NCI-H1436 (cell line): ENCODE measurements at places on chromosomes 2 and 18.

DNA sequence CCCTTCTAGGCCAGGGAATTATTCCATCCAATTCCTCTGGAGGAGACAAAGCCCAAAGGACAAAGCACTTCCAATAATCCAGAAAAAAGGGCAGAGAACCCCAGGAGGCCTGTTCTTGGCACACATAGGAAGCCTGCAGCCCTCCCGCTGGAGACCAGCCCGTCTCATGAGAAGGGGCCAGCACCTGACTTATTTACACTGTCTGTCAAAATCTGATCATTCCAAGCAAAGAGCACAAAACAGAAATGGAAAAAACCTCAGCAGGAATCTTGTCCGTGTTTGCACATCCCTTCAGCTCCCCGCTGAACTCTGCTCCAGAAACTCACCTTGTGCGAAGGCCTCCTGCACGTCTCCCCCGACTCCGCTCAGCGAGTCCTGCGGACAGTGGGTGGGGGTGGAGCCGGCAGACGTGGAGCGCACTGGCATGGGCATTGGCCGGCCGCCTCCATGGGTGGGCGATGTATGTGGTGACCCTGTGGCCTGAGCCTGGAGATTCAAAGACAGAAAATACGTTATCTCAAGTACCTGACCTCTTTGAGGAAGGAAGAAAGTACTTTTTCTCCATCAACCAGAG is 46.2 kb upstream of the DNMT3A start:
- DNase-seq: no peak

DNA sequence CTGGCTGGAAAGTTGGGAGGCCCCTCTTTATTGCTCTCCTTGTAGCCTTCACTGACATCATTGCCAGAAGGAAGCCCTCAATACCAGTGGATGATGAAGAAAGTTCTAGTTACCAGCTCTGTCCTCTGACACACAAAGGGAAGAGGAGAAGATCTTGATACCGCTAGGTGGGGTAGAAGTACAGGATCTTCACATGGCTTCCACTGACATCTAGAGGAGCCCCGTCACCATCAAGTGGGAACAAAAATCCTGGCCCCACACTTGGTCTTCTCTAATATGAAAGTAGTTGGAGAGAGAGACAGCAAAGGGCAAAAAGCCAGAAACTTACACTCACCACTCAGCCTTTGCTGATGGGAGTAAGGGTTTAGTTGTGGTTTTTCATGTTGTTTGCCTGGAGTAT is 12.4 kb downstream of the XIRP2 start:
- no peak for DNase-seq

DNA sequence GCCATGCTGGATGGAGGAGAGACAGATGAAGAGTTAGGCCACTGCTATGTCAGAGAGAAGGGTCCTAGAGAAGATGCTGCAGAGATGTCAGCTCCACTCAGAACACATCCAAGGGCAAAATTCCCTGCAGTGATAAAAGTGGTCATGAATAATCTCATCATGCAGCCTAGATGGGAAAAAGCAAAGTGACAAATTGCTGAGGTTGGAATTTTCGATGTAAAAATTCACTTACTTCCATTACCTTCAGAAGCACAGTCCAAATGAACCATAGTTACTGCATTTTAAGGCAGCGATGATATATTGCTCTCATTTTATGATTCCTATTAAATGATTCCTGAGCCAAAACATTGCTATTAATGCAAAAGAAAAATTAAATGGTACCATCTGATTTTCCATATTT is 16.4 kb downstream of the ANKRD29 start:
- DNase-seq: no peak

DNA sequence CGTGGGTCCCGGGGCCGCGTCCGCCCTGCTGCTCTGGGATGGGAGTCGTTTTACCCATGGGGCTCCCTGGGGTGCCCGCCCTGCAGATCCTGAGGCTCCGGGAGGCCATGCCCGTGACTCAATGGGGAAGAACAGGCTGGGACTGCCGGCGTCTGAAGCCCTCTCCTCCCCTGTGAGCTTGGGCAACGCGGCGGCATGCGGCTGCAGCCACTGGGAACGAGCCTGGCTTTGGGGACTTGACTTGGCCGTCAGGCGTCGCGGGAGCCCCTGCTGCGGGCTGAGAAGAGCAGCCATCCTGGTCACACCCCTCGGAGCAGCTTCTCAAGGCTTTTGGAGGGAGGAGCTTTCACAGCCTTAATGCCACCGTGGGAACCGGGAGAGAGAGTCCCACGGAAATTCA is 126.9 kb upstream of the CTDP1 start:
- DNase-seq: no peak

DNA sequence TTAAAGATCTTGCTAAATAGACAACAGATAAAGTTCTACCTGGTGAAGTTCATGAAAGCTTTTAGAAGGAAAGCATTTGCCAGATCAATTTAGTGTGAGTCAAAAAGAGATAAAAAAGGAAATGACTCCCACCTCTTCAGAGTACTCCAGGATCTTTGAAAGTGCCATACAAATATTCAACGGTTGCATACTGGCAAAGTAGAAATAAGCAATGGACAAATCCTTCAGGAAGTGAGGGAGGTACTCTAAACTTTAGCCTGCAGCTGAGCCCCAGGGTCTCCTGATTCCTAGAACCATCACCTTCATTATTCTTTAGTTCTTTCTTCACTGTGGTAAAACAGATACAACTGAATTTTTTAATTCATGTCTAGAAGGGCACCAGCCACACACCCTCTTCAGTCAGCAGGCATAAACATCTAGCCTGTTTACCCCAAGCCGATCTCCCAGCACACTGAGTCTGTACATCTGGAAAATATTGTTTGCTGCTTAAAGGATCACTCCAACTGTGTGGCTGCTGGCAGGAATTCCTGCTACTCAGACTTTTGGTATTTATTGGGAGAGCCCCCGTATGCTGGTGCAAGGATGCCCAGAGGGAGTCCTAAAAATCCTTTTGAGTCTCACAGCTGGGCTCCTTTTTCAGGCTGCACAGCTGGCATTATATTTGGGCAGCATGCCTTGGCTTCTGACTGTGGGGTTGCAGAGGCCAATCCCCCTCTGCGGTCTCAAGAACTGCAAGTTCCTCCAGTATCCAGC is 72.3 kb upstream of the SESTD1 start:
- no peak for DNase-seq

- DNase-seq: no peak
These were observed 6.7 kb upstream of the TMEM177 start for GRCh38 chr2:119672161-119672862.

GRCh38 chr2:42971947-42972736 is 179.8 kb upstream of the HAAO start:
- no peak for DNase-seq

DNA sequence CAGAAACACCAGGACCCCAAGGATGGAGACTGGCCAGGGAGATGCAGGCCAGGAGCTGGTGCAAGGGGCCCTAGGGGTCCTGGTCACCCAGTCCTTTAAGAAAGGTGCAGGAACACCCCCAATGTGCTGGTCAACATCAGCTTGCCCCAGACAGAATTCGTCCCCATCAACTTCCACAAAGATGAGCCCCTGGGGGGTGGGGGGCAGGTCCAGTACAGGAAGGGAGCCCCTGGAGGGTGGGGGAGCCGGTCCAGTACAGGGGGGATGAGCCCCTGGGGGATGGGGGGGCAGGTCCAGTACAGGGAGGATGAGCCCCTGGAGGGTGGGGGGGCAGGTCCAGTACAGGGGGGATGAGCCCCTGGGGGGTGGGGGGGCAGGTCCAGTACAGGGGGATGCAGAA is 160.7 kb upstream of the SALL3 start:
- no peak for DNase-seq

DNA sequence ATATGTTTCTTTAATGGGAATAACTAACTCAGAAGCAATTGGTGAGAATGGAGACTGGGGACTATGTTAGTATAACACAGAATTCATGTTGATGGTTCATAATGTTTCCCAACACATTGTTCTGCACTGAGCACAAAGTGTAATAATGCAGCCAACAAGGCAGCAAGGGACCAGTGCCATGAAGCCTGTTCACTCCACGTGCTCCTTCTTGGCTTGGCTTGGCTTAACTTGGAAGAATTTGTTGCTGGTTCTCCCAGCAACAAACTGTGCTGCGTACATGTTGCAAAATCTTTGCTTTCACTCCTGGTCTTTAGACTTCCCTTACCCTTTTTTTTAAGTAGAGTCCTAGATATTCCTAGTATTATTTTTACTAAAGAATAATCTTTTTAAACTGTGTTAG is 129.7 kb downstream of the MAP3K20 start:
- no peak for DNase-seq

- no peak for DNase-seq
These were observed 13.6 kb downstream of the DCAF17 start for GRCh38 chr2:171447675-171448074.

DNA sequence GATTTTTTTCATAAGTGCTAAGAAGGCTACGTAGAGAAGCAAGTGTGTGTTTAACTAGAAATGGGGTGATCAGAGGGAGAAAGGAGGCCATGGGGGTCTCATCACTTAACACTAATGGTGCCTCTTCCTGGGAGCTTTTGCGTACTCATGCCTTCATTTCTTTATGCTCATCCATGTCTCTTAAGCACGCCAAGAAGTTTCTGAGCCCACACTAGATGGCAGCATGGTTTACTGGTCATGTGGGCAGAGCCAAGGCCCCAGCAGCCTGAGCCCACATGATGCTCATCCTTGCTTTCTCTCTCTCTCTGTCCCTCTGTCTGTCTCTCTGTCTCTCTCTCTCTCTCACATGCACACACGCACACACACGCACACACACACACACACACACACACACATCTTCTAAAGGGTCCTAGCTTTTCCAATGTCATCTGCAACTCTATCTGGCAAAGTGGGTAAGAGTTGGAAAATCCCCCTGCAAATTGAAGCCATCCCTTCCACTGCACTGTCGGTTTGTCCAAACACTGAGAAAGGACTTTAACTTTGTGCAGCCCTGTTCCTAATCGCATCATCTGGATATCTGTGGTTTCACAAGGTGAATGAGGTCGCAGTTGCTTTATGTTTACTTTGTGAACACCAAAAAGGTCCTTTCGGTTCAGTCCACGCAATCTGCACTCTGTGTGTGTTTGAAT is 137.1 kb upstream of the CCDC68 start:
- no peak for DNase-seq

- DNase-seq: no peak
These were observed 124.8 kb upstream of the RMDN2 start for GRCh38 chr2:37800176-37800858.

DNA sequence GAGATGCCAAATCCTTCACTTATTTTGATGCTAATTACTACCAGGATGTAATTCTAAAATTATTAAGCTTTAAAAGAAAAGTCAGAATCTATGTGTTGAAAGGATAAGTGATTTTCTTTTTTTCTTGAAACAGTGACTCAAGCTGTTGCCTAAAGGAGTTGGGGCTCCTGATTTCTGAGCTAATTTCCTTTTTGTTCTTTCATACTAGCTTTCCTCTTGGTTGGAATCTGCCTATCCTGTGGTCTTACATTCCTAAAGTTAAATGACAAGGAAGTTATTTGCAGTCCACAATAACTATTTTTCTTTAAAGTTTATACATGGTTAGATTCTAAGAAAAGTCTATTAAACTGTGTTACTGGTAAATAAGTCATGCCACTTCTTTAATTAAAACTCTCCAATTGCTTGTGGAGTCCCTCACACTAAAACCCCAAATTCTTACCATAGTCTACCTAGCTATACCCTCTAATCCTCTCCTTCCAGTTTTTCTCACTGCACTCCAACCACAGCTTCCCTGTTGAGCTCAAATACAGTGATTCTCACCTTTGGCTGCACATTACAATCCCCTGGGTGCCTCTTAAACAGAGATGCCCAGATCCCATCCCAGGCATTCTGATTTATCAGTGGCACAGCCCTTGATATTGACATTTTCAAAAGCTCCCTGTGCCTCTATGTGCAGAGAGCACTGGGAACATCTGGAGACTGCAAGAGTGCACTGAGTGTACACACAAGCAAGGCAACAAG is 63.3 kb upstream of the EFEMP1 start:
- DNase-seq: no peak

DNA sequence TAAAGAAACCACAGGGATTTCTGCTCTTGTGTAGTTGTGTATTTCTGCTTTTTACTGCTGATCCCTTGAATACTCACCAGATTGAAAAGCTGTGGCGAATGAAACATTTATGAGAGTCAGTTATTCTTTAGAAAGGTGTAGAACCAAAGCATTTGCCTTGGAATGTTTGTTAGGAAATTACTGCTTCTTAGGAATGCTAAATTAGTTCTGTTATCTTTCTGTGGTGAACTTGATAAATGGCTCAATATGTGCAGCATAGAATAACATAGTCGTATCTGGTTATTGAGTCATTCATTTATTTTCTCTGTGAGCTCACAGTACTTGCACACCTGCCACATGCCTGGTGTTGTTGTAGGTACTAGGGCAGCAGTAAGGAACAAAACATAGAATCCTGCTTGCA is 57.0 kb upstream of the FAM237A start:
- no peak for DNase-seq

DNA sequence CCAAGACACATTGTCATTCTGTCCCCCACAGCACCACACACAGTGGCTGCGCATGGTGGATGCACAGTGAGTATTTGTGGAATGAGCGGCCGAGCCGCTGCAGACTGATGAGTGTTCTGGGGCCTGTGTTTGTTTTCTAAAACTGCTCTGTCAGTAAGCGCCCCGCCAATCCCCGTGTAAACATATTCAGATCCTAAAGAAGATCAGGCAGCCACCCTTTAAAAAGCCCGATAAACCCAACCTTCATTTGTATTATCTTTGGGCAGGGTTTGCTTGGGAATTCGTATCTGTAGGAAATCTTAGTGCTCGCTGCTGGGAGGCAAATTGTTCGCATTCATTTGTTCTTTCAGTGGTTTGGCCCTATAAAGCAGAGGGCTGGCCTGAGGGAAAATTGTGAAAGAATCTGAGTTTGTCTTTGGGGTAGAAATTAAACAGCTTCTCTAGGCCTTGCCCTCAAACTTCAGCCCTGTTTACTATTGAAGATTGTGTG is 68.6 kb downstream of the TGOLN2 start:
- no peak for DNase-seq

- no peak for DNase-seq
These were observed 1.4 kb upstream of the ZNF804A start for GRCh38 chr2:184596819-184597411.

DNA sequence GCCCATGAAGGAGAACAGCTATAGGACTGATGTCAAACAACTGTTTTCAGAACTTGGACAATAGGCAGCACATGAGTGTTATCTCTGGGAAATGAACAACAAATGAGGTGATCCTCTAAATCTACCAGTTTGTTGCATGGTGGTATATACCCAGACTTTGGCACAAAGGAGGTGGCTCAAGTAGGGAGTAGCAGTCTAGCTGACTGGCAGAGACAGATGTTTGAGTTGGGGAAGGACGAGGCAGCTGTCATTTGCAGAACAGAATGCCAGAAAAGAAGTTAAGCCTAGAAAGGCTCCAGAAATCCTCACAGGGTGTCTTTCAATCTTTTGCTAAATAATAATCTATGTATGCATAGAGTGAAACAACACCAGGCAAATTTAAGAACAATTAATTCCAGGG is 47.4 kb downstream of the RPE start:
- no peak for DNase-seq

DNA sequence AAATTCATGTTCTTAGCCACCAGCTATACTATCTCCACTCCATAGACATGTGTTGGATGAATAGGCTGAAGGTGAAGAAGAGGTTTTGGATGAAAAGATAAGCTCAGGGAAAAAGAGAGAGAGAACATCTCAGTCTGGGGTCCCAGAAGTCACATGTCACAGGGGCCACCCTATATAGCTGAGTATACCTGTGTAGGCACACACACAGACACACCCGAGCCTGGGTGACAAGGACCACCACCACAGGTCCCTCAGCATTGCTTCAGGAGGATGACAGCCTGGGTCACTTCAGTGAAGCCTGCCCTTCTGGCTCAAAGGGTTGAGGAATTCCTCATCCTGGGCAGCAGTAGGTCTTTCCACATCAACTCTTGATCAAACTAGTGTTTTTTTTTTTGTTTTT is 56.2 kb downstream of the POLR1A start:
- DNase-seq: no peak

- DNase-seq: no peak
These were observed 28.6 kb downstream of the PLA2R1 start for GRCh38 chr2:160033732-160034392.
